ENCODE measurements at places on chromosomes 4 and X.

DNA sequence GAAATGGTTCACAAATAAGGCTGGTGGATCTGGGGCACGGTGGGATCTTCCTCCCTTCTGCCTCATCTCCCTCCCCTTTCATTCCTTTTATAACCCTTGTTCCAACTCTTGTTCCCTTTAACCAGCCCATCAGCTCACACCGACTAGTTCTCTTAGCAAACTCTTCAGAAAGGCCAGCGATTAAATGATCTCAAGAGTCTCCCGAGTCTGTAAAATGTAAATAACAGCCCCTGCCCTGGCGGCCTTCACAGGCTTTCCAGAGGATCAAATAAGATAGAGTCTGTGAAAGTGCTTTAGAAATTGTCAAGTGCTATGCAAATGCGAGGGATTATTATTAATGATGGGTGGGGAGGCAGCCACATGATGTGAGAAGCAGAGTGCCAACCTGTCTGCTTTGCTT is 27.1 kb downstream of the TSC22D3 start:
- no peak for DNase-seq

DNA sequence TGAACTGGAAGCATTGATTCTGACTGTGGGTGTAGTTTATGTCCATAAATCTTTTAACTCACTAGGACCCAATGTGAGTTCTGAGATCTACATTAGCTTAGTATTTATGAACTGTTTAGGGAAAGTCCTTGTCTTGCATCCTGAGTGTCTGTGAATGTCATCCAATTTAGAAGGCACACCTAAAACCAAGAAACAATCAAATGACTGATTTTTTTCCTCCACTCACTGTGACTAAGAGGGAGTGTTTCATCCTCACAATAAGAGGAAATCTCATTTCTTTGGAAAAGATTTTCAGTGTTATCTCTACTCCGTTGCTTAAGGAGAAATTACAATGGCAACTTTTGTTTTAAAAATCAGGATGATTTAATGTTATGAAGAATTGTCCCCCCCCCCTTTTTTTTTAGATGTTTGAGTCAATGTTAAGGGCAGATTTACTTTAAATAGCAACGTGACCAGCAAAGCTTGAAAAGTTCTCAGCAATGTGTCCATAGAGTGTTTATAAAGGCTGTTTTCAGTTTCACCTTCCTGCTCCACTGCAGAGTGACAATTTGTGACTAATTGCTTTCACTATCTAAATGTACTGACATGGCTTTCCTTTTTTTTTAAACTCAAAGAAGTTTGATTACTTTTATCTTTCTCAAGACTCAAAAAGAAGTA is 173.0 kb downstream of the SPCS3 start:
- no peak for DNase-seq

DNA sequence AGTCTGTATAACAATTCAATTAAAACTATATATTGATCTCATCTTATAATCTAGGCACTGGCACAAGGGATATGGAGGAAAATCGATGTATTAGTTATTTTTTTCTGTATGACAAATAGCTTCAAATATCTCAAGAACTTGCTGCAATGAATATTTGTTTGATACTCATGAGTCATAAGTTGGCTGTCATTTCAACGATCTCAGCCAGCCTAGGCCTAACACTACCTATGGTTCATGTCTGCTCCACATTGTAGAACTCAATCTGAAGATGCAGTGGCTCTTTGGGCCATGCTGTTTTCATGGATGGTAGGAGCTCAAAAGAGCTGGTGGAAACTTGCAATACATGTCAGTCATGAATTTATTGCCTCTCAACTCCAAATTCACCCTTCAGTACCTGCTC is 44.7 kb downstream of the MAGEB17 start:
- no peak for DNase-seq

GRCh38 chrX:22803353-22803752 is 196.4 kb upstream of the DDX53 start:
- DNase-seq, result no peak

GRCh38 chrX:15233416-15234015 is 36.4 kb downstream of the ASB9 start:
- no peak for DNase-seq

- no peak for DNase-seq
Observed at GRCh38 chr4:93313197-93313596, 515.4 kb upstream of the ATOH1 start.

DNA sequence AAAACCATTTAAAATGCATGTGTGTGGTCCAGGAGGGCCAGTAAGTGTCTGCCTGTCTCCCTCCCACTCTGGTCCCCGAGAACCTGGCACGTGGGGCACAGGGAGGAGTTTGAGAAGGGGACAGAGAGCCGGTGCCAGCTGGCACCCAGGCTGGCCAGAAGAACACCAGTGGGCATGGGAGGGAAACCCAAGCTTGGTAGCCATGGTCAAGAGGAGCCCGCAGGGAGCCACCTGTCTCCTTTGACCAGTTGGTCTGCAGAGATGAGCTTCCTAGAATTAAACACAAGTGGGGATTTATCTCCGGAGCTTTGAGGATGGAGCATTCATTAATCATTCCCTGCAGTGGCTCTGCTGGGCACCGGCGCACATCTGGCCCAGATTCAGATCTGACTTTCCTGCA is 41.6 kb downstream of the HMX1 start:
- DNase-seq, result no peak

- DNase-seq, result no peak
Observed at GRCh38 chr4:10347815-10348214, 109.4 kb downstream of the ZNF518B start.

- DNase-seq, result no peak
Observed at GRCh38 chr4:146245850-146246249, 31.5 kb downstream of the REELD1 start.

DNA sequence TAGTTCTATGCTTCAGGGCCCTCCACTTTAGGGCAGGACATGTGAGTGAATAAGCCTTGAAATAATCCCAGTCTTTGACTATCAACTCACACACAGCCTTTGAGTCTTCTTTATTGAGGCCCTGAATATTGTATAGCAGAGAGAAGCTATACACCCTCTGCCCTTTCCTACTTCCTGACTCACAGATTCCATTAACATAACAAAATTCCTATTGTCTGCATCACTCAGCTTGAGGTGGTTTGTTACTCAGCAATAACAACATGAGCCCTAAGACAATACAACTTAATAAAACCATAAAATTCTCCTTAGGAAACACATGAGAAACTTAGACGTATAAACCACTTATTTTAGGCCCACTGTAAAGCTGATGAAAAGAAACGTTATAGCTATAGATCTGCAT is 680.3 kb upstream of the DIAPH2 start:
- no peak for DNase-seq

DNA sequence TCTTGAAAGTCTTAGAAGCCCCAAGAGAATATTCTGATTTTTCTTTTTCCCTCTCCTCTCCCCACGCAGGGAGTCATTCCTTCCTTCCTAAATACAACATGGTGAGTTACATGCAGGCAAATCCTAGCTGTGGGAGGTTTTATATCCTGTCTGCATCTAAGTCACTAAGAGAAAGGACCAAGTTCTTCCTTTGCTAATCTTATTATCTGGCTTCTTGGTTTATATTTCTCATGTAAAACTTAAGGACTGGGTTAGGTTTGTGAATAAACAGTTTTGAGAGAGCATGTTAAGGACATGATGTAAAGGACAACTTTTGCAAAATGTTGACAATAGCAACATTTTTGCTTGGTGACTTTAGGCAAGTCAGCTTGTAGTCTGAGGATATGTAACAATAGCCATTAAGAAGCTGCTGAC is 5.1 kb upstream of the CXCL9 start:
- DNase-seq, result no peak

DNA sequence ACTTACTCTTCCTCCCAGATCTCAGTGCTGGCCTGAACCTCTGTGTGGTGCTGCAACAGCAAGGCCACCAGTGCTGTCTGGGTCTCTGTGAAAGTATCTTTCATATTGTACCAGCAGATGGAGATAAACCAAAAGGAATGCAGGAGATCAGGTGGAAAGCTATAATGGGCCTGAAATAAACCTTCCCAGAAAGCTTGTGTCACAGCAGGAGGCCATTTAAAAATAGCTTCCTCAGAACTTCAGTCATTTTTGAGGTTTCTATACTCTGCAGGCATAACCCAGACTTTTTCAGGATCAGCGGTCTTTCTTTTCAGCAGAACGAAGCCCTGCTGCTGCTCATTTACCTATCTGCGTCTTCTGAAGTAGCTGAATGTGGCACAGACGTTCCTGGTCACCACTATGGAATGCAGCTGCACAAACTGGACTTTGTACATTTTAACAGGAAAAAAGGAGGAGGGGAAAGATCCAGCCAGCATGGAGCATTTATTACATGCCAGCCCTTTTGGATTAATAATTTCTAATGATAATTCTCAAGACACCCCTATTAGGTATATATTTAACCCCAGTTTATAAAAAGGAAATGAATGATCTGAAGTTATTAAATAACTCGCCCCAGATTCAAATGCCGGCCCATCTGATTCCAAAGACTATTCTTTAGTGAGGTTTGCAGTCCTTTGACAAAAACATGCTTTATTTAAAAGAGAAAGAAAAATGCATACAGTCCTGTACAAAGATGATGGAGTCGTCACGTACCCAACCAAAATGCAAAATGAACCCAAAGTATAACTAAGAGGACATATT is 119.7 kb downstream of the NFKB1 start:
- DNase-seq, result no peak
